Activated naive CD8-positive, alpha-beta T cell treated with anti-CD3 and anti-CD28 coated beads, Interleukin-2, amount 10 ng/mL, durations not matched to agents 7 days and 5 days (primary cell): ENCODE measurements at places on chromosomes 7 and 10. TPM values are rescaled to one million over a fixed set of nuclear protein-coding genes. Genes with fewer than 3 reads are reported as not detected.

ZNF212 gene
- total RNA-seq = 15.5 TPM

DNA sequence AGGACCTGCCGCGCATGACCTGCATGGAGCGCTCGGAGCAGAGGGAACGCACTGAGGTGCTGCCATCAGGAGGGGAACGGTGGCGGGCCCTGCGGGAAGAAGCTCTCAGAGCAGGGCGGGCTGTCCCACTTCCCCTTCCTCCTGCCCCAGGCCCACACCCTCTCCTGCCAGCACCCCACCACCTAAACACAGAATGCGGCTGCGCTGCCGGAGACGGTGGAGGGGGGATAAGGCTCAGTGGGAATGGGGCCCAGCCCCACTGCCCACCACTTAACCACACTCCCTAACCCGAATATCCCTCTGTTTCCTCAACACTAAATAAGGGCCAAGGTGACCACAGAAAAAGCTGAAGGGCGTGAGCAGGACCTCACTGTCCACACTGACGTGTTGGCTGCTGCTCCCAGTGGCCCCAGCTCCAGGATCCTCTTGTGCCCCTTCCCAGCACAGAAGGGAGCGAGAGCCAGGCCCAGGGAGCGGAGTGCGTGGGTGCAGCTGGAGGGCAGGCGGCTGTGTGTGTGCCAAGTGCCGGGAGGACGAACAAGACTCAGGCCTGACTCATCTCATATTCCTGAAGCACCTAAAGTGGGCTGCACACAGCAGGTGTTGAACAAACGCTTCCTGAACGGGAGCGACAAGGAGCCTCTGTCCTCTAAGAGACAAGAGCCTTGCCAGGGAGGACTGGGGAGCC, 116.8 kb downstream of the MAD1L1 start:
- H3K36me3 ChIP-seq = no peaks in the 10 kb centered on the region
- no peak overlapping the region for H3K27ac ChIP-seq
- H3K27me3 ChIP-seq = no peaks in the 10 kb centered on the region
- no peak for DNase-seq
- no peak overlapping the region for H3K4me3 ChIP-seq
- H3K4me1 ChIP-seq = peaks cover 33% of the 10 kb centered on the region

DNA sequence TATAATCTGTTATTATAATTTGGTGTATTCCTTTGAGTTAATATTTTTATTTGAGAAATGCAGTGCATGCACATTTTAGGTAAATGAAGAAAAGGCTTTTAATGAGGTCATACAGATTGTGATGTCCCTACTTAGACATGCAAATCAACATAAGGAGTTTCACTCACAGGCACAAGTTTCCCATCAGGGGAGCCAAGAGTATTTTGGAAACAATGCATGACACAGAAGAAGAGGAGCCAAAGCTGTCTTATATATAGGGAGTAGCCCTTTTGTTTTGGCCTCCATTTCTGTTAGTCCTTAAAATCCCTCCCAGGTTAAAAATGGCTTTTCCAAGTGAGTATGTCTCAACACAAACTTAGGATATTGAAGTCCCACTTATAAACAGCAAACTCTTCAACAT, 703.4 kb upstream of the ANKRD30A start:
- no peaks in the 10 kb centered on the region for H3K27me3 ChIP-seq
- no peak overlapping the region for H3K27ac ChIP-seq
- no peaks in the 10 kb centered on the region for H3K36me3 ChIP-seq
- no peak for DNase-seq
- H3K4me1 ChIP-seq = no peaks in the 10 kb centered on the region

PLAC9 gene
- not detected for total RNA-seq

TRIM74 gene
- 2.5 TPM for total RNA-seq

GRCh38 chr7:72326811-72327210, 85.3 kb downstream of the CALN1 start:
- no peak for DNase-seq
- no peaks in the 10 kb centered on the region for H3K4me1 ChIP-seq
- H3K27ac ChIP-seq = no peak overlapping the region

- no peak for DNase-seq
- H3K4me1 ChIP-seq = no peaks in the 10 kb centered on the region
- no peak overlapping the region for H3K4me3 ChIP-seq
- H3K36me3 ChIP-seq = no peaks in the 10 kb centered on the region
Measured at GRCh38 chr7:151137076-151137675, 30.3 kb downstream of the GBX1 start.

DNA sequence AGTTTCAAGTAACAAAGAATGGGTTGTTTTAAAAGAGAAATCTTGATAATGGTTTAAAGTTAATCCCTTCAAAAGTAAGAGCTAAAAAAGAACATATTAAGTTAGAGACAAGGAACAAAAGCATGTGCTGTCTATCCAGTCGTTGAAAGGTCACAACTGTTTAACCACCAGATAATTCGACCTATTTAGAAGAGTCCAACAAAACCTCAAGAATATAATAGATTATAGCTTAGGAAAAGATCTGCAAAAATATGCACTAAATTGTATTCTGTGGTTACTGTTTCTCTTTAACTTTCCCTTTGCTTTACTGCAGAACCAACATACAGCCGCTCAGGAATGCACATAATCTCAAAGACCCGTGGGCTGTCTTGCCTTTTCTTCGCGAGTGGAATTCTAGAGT, 74.9 kb downstream of the PCGF5 start:
- peaks cover 15% of the 10 kb centered on the region for H3K27me3 ChIP-seq
- no peaks in the 10 kb centered on the region for H3K36me3 ChIP-seq
- H3K4me1 ChIP-seq = peaks cover 15% of the 10 kb centered on the region
- DNase-seq = no peak
- no peak overlapping the region for H3K27ac ChIP-seq

CNPY1 gene
- not detected for total RNA-seq

- no peaks in the 10 kb centered on the region for H3K27me3 ChIP-seq
- peak overlapping the region; percentile 64 for H3K27ac ChIP-seq
- H3K36me3 ChIP-seq = peaks cover 60% of the 10 kb centered on the region
- H3K4me1 ChIP-seq = peaks cover 56% of the 10 kb centered on the region
- DNase-seq = no peak
Measured at GRCh38 chr7:48094861-48095293, 5.8 kb downstream of the UPP1 start.

DNA sequence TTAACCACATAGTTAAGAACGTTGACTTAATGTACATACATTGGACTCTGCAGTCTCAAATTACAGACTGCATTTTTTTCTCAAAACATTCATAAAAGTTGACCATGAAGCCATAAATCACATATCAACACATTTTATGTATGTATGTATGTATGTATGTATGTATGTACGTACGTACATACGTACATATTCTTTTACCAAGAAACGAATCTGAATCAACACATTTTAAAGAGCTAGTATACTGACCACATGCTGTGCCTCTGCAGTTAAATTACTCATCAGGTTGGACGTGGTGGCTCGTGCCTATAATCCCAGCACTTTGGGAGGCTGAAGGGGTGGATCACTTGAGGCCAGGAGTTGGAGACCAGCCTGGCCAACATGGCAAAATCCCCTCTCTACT, 105.8 kb downstream of the GPR158 start:
- no peaks in the 10 kb centered on the region for H3K27me3 ChIP-seq
- no peaks in the 10 kb centered on the region for H3K4me1 ChIP-seq
- no peak overlapping the region for H3K4me3 ChIP-seq
- DNase-seq = no peak

DNA sequence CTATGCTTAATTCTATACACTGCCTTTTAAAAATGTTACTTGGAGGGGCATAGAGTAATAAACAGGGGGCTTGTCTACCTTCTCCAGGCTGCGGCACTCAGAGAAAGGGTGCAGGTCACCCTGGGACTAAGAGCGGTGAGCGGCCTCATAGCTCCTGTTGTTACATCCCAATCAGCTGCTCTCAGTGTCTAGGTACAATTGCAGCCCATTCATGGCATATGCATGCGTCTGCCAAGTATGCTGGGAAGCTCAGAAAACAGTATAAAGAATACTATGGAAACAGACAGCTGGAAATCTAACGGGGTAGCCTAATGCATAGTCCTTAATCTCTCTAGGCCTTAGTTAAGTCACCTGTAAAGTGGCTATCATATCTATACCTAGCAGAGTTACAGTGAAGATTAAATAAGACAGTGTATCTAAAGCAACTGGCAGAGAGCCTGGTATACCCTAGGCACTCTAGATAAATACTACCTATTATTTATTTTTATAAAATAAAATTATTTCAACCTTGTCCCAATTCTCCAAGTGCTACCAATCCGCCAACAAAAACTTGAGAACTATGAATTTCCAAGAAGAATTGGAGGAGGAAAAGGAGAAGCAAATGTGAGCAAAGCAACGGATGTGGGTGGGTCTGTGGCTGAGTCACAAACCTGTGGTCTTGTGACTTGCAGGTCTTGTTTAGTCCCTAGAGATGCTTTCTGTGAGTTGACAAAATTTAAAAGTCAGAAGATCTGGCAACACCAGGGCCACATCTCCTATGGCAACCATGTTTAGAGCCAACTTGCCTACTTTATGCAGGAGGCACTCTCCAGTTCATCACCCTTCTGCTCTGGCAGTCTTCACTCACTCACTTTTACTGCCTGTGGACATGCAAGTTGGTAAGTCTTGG, 183.0 kb downstream of the RAPGEF5 start:
- peaks cover 14% of the 10 kb centered on the region for H3K4me1 ChIP-seq
- H3K36me3 ChIP-seq = no peaks in the 10 kb centered on the region
- H3K4me3 ChIP-seq = peak overlapping the region; percentile 28
- peak; percentile 45 for DNase-seq
- H3K27me3 ChIP-seq = peaks cover 26% of the 10 kb centered on the region

DNA sequence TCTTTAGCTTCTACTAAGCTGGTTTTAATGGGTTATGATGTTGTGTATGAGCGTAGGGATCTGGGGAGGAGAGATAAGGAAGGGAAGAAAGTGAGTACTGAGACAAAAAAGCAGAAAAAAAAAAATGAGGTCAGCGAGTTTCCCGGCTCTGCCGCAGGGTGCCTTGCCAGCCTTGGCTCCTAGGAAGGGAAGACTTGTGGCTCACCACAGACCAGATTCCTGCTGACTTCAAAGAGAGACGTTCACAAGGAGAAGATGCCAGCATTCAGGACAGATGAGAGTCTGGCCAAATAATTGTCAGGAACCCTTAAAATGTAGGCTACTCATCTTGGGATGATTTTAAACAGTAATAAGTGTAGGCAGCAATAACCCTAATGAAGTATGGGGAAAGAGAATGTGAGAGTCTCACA, 11.4 kb upstream of the FAS start:
- H3K4me1 ChIP-seq = peaks cover 21% of the 10 kb centered on the region
- H3K27ac ChIP-seq = no peak overlapping the region
- no peak overlapping the region for H3K4me3 ChIP-seq
- no peaks in the 10 kb centered on the region for H3K27me3 ChIP-seq
- H3K36me3 ChIP-seq = peaks cover 8% of the 10 kb centered on the region

GPR85 gene
- total RNA-seq = not detected

- H3K36me3 ChIP-seq = no peaks in the 10 kb centered on the region
- peaks cover 13% of the 10 kb centered on the region for H3K27me3 ChIP-seq
- DNase-seq = no peak
- H3K27ac ChIP-seq = no peak overlapping the region
Measured at GRCh38 chr7:116548506-116548905, 23.7 kb downstream of the CAV1 start.

- no peak overlapping the region for H3K27ac ChIP-seq
- H3K4me1 ChIP-seq = no peaks in the 10 kb centered on the region
- no peaks in the 10 kb centered on the region for H3K36me3 ChIP-seq
- H3K27me3 ChIP-seq = peaks cover 2% of the 10 kb centered on the region
- no peak overlapping the region for H3K4me3 ChIP-seq
Measured at GRCh38 chr10:15546606-15547005, 173.1 kb downstream of the ITGA8 start.

- H3K27ac ChIP-seq = no peak overlapping the region
- peaks cover 2% of the 10 kb centered on the region for H3K36me3 ChIP-seq
- H3K4me1 ChIP-seq = peaks cover 2% of the 10 kb centered on the region
- no peak overlapping the region for H3K4me3 ChIP-seq
- no peak for DNase-seq
Measured at GRCh38 chr7:84100866-84101265, 93.7 kb downstream of the SEMA3A start.

- H3K4me1 ChIP-seq = no peaks in the 10 kb centered on the region
Measured at GRCh38 chr7:141876371-141876770, 35.1 kb upstream of the PRSS37 start.

ACSM6 gene
- total RNA-seq = not detected

DNA sequence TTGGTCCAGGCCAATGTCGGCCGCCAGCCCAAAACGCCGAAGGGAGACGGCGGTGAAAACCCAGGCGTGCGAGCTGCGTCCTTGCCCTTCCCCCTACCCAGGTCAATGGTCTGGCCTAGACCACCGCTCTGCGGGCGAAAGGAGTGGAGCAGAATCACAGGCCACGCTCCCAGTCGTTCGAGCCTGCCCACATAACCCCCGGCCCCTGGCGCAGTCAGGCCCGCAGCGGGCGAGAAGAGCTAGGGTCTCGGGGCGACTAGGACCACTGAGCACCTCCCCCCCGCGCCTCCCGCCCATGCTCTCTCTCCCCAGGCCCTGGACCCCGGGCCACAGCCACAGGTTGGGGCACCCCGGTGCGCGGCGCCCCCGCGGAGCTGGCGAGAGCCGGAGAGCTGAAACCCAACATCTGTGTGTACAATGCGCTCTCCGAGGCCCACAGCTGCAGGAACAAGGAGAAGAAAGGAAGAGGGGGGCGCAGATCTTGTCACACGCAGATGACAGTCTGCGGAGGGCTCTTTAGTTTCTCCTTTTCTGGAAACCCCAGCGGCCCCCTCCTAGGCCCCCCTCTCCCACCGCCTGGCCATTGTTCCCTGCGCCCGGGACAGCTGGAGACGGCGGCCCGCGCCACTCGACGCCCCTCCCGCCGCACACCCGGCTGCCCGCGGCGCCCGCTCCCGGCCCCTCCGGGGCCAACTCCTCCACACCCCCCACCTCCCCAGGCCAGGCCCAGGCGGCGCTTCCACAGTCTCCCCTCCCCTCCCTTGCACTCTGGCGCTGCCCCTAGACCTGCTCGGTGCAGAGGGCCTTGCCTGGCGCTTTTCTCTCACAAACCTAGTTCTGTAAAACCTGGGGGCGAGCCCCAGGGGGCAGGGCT, 355.0 kb downstream of the DNAJB6 start:
- peaks cover 53% of the 10 kb centered on the region for H3K27me3 ChIP-seq
- peaks cover 5% of the 10 kb centered on the region for H3K4me1 ChIP-seq
- H3K4me3 ChIP-seq = peak overlapping the region; percentile 60

GRCh38 chr7:111558991-111559390, 3.3 kb downstream of the IMMP2L start:
- no peaks in the 10 kb centered on the region for H3K27me3 ChIP-seq
- peaks cover 31% of the 10 kb centered on the region for H3K36me3 ChIP-seq
- peaks cover 28% of the 10 kb centered on the region for H3K4me1 ChIP-seq
- no peak overlapping the region for H3K27ac ChIP-seq
- peak overlapping the region; percentile 9 for H3K4me3 ChIP-seq
- DNase-seq = no peak

GRCh38 chr10:44415121-44415520, 30.2 kb upstream of the CXCL12 start:
- no peak overlapping the region for H3K27ac ChIP-seq
- H3K36me3 ChIP-seq = no peaks in the 10 kb centered on the region
- no peak for DNase-seq
- H3K4me1 ChIP-seq = no peaks in the 10 kb centered on the region
- H3K4me3 ChIP-seq = no peak overlapping the region

- H3K27ac ChIP-seq = no peak overlapping the region
- no peaks in the 10 kb centered on the region for H3K36me3 ChIP-seq
- no peaks in the 10 kb centered on the region for H3K4me1 ChIP-seq
- H3K4me3 ChIP-seq = no peak overlapping the region
- no peak for DNase-seq
Measured at GRCh38 chr10:78919181-78919966, 149.4 kb upstream of the ZMIZ1 start.

GRCh38 chr7:95636140-95636940, 40.0 kb upstream of the PDK4 start:
- no peak overlapping the region for H3K27ac ChIP-seq
- peaks cover 1% of the 10 kb centered on the region for H3K4me1 ChIP-seq
- no peaks in the 10 kb centered on the region for H3K36me3 ChIP-seq
- H3K27me3 ChIP-seq = peaks cover 5% of the 10 kb centered on the region
- no peak for DNase-seq
